Mucosa of descending colon (tissue), 3 donors: ENCODE measurements at places on chromosomes 2 and 18.

DNA sequence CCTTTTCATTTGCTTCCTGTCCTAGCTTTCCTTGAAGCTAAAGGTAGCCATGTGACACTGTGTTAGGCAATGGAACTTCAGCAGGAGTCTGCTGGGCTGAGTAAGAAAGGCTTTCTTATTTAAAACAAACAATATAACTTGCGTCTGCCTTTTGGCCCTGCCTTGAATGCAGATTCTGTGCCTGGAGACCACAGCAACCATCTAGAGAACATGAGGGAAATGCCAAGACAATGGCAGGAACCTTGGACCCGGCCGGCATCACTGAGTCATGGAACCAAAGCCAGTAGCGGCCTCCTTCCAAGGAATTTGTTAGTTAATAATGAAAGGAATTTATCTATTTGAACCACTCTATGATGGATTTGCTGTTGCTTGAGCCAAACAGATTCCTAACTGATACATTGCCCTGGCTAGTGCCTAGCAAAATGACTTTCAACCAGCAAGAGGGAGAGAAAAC, 207.5 kb upstream of the EPHA4 start:
- DNase-seq: no peak

DNA sequence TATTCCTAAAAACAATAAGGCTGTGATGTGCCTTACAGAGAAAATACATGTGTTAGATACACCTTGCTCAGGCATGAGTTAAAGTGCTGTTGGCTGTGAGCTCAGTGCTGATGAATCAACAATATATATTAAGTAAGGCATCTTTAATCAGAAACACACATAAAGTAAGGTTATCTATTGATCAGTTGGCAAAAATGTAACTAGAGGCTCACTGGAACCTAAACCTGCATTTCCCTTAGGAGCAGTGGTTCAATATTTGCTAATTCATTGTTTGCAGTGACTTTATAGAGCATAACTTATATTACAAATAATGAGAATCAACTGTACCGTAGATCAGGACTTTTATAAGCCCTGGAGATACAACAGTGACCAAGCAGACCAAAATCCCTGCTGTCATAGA, 77.0 kb upstream of the CYP1B1 start:
- no peak for DNase-seq

GRCh38 chr2:132881546-132881945, 211.5 kb upstream of the LYPD1 start:
- DNase-seq: no peak

DNA sequence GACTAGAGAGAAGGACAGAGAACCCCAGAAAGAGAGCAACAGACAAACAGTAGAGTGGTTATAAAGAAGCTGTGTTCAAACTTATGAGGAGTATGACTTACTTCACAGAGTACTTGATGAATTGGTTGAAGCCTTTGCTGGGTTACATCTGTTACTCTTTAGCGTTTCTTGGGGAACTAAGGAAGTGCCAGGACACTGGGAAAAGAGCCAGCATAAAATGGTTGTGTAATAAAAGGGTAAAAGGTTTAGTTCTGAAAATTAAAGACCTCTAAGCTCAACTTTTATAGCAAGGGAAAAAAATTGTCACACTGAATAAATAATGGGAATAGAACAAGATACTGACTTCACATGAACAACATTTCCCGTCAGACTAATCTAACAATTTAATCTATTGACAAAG, 17.0 kb upstream of the STAT4 start:
- DNase-seq: no peak

- DNase-seq: no peak
Observed at GRCh38 chr2:23159746-23160405, 225.1 kb upstream of the KLHL29 start.

DNA sequence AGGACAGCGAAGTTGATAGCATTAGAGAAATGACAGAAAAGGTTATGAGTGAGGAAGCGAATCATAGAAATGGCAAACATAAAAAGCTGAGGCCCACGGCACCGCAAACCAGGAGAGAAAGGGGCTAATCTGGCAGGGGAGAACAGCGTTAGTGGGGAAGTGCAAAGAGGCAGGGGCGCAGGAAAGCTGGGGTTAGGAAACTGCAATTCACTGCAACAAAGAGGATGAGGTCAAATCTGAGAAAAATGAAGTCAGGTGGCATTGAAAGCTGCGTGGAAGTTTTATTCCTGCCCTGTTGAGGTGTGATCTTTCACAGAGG, 653 bp upstream of the ABI2 start:
- DNase-seq: no peak
